ENCODE measurements at places on chromosomes 4 and X.

GRCh38 chr4:112736718-112737135, 99.8 kb downstream of the LARP7 start:
- H3K27ac ChIP-seq = no peak overlapping the region
- no peak overlapping the region for H3K4me3 ChIP-seq
- H3K4me1 ChIP-seq = no peaks in the 10 kb centered on the region
- no peak for DNase-seq
- no peaks in the 10 kb centered on the region for H3K27me3 ChIP-seq

DNA sequence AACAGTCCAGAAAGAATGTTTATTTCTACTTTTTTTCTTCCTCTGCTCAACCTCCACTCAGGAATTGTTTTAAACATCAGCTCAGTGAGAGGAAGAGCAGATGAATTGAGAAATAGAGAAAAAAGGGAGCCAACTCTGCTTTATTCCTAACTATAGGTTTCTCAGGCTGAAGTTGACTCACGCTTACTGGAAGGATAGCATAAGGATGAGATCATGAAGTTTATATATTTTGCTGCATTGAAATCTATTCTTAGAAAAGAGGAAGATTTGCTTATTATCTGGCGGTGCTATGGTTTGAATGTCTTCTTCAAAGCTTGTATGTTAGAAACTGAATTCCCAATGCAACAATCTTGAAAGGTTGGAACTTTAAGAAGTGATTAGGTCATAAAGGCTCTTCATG, 1673.4 kb upstream of the PCDH7 start:
- H3K27me3 ChIP-seq = no peaks in the 10 kb centered on the region
- DNase-seq = no peak
- no peak overlapping the region for H3K27ac ChIP-seq
- H3K36me3 ChIP-seq = no peaks in the 10 kb centered on the region
- H3K4me1 ChIP-seq = no peaks in the 10 kb centered on the region
- no peak overlapping the region for H3K4me3 ChIP-seq

DNA sequence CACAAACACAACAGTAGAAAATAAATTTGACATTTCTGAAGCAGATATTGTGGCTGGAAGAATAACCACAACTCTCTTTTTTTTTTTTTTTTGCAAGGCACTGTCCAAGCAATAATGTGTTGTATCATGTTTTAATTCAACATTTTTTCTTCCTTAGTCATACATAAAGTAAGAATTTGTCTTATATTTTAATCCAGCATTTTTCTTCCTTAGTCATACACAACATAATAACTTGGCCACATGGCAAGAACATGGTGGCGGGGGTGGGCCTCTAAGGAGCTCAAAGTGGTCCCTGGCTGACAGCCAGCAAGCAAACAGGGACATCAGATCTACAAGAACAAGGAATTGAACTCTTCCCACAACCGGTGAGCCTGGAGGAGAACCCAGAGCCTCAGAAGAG, 20.2 kb downstream of the FBXW7 start:
- H3K4me3 ChIP-seq = no peak overlapping the region
- peaks cover 24% of the 10 kb centered on the region for H3K4me1 ChIP-seq
- no peak for DNase-seq
- H3K36me3 ChIP-seq = no peaks in the 10 kb centered on the region
- H3K27me3 ChIP-seq = no peaks in the 10 kb centered on the region

- peak overlapping the region; percentile 93 for H3K27ac ChIP-seq
- peak overlapping the region; percentile 64 for H3K4me3 ChIP-seq
- H3K36me3 ChIP-seq = no peaks in the 10 kb centered on the region
Measured at GRCh38 chr4:54843946-54844345, 186.2 kb downstream of the KIT start.
